ENCODE measurements at places on chromosomes 1 and 21.

DNA sequence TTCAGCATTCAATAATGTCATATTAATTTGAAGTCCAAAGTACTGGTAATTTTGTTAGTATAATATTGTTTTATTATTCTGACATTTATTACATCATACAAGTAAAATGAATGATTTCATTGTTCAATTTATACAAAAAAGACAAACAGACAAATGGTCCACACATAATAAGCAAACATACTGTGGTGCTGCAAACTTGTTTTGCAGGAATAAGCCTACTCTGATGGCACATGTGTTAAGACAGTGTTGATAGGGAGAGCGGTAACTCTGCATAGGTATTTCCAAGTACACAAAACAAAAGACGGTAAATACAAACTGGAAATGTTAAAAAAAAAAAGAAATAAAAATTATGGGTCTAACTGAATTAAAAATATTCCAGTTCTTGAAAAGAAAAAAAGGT is 59.7 kb upstream of the DPYD start:
- DNase-seq: no peak

GRCh38 chr1:196091397-196092135 is 516.7 kb downstream of the KCNT2 start:
- no peak for DNase-seq

GRCh38 chr1:150765296-150765976 is at the start of gene CTSS:
Gene CTSS (minus strand): TSS chr1:150765778. CDS start chr1:150764763, 1,015 bp downstream.
- no peak for DNase-seq

DNA sequence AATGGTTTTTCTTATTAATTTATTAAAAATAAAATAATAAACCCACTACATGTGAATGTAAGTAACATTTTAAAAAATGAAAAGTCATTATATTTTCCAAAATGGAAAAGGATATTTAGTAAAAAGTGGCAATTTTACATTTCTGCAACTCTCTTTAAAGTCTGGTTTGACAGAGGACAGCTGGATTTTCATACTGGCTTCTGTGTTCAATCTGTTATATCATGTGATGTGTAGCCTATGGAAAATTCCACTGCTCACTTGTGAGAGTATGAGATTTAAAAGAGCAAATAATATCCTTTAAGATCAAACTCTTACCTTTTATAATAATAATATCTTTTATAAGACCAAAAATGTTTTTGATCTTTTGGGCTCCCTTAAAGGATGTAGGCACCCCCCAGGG is 33.7 kb downstream of the PCP4 start:
- DNase-seq: no peak

DNA sequence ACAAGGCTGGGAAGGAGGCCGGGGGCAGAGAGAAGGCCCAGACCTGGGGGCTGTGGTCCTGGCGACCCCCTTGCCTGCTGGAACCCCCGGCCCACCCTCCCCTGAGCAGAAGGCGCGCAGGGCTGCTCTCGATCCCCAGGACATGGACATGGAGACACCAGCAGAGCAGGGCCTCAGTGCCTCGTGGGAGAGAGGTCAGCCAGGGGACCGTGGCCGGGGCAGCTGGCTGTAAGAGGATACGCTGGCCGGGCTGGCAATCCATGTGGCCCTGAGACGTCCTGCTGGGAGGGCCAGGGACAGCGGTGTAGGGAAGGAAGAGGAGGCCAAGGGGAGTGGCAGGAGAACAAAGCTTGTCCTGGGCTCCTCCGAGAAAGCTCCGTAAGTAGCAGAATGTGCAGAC is 132.2 kb downstream of the CASZ1 start:
- no peak for DNase-seq

GRCh38 chr1:201419746-201420607 is 1.6 kb downstream of the TNNI1 start:
- DNase-seq: no peak

GRCh38 chr21:34715518-34715917 is 46.7 kb downstream of the CLIC6 start:
- no peak for DNase-seq

DNA sequence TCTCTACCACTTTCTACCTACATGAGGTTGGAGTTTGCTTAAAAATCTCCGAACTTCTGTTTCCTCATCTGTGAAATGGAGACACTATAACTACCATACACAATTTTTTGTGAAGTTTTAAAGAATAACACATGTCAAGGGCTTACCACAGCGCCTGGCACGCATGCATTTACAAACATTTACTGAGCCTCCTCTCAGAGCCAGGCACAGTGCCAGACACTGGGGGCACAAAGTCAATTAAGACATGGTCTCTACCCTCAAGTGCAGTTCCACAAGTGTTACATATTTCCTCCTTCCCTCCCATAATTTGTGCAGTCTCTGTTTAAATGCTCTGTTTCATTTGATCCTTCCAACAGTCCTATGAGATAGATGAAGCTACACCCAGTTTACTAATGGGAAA is 356.4 kb upstream of the ESRRG start:
- no peak for DNase-seq

DNA sequence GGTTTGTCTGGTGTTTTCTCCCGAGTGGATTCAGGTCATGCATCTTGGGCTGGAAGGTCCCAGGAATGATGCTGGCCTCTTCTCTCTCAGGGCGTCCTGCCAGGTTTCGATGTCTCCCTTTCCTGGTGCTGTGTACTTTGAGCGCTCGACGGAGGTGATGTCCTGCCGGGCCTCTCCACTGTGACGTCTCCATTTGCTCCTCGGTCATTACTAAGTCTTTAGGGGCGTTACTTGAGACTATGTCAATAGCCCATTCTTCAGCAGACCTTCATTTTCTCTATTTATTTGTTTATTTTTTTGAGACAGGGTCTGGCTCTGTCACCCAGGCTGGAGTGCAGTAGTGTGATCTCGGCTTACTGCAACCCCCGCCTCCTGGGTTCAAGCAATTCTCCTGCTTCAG is 37.2 kb upstream of the TNFRSF1B start:
- DNase-seq: no peak

DNA sequence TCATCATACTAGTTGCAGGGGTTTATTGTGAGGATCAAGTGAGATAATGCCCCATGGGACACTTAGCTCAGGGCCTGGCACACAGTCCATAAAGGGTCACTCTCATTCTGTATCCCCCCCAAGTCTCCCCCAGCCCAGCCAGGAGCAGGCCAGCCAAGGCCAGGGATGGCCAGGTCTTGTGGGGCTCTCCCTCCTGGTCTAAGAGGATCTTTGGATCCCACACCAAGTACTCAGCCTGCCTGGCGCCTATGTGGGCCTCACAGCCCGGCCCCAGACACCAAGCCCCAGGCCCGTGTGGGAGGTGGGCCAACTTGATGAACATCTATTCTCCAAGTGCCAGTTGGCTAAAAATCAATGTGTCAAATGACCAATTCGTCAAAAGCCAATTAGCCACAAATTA is 117.8 kb downstream of the GLIS1 start:
- no peak for DNase-seq

GRCh38 chr1:68796888-68797287 is 300.0 kb upstream of the DEPDC1 start:
- DNase-seq: no peak

- DNase-seq: no peak
These were observed 32.7 kb downstream of the OR13G1 start for GRCh38 chr1:247646867-247647266.

- DNase-seq: no peak
These were observed 5.9 kb downstream of the DHDDS start for GRCh38 chr1:26438041-26438440.

DNA sequence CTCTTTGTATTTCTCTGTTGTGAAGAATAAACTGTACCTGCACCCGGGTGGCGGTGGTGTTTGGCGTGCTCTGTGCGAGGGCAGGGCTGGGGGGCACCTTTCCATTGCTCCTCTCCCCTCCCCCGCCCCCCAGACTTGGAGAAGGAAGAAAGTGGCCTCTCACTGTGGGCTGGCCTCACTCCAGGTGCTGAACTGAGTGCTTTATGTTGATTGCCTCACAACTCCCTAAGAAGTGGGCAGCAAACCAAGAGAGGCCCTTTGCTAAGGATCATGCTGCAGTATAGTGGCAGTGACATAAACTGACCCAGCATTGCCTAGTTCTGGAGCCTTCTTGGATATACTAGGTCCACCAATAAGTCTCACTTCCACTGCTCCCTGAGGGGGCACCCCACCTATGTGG is 20.2 kb downstream of the A3GALT2 start:
- no peak for DNase-seq

Data from NCI-H187 (cell line).